ENCODE measurements at places on chromosomes 4 and X.

DNA sequence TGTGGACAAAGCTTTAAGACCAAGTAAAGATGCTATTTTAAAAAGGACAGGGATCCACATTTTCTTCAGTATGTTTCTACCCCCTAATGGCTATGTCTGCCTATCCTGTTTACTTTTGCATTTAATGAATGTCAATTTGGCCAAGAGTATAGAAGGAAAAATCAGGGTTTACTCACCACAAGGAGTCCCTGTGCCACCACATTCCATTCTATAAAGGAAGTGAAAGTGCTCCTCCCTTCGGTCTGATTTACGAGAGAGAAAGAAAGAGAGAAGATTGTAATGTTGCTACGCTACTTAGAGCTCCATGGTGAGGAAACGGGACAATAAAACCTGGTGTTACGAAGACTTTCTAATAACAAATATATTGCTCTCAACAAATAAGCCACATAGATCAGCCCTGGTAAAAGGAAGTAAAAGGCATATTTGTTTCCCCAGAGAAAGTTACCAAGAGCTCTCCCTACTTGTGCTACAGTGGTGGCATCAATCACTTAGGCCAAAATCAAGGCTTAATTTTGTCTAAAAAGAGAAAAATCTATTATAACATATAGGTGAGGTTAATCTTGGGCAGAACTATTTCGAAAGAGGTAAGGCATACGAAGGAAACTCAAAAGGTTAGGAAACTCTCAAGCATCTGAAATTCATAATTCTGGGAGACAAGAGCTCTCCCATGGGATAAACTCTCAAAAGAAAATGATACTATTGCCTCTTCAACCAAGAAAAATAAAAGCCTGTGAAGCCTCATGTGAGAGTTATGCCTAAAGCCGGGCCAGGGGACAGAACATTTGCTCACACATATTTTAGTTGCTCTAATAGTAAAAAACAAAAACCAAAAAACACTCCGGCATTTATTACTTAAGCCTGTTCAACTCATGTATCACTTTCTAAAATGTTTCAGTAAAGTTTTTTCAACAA is 29.5 kb downstream of the TAPT1 start:
- DNase-seq = no peak

- no peak for DNase-seq
These were observed 12.9 kb upstream of the SPP1 start for GRCh38 chr4:87962398-87963146.

DNA sequence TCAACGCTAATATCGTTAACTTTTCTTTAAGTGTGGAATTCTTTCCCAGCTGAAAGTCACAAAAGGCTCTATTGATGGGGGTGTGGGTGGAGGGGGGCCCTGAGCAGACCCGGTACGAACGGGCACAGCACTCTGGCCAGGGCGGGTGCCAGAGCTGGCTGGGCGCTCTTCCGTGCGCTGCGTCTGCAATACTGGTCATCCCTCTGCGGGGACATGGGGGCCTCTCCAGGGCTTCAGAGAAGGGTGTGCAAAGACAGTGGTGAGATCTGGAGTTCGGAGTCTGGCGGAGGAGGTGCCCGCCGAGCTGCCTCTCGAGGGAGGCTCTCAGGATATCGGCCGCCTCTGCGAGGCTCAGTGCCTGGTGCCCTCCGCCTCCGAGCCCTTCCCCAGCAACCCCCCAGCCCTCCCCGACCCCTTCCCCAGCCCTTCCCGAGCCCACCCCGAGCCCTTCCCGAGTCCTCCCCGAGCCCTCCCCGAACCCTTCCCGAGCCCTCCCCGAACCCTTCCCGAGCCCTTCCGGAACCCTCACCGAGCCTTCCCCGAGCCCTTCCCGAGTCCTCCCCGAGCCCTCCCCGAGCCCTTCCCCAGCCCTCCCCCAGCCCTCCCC is 34.3 kb downstream of the FGFRL1 start:
- DNase-seq = no peak

DNA sequence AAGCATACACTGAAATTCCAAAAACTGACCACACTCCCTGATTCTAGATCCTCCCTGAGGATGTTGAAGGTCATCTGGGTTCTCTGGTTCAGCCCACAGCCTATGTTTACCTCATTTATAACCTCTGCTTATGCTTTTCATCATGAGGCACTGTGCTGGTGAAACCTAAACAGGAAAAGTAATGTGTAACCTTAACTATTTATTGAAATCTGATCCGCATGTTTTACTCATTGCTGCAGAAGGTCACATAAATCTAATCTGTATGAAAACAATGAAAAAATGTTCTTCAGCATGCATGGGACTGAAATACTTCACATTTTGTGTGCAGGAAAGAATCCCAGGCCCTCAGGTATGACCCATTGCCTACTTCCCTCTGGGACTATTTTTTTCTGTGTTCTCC is 30.3 kb downstream of the UCHL1 start:
- no peak for DNase-seq

DNA sequence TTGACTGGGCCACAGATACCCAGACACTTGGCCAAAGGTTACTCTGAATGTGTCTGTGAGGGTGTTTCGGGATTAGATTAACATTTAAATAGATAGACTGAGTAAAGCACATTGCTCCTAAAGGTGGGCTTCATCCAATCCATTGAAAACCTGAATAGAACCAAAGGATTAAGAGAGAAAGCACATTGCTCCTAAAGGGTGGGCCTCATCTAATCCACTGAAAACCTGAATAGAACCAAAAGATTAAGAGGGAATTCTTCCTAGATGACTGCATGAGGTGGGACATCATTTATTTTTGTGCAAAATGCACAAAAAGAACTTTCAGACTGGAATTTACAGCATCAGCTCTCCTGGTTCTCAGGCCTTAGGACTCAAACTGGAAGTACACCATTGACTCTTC is 351.2 kb upstream of the PCDH10 start:
- DNase-seq = no peak

DNA sequence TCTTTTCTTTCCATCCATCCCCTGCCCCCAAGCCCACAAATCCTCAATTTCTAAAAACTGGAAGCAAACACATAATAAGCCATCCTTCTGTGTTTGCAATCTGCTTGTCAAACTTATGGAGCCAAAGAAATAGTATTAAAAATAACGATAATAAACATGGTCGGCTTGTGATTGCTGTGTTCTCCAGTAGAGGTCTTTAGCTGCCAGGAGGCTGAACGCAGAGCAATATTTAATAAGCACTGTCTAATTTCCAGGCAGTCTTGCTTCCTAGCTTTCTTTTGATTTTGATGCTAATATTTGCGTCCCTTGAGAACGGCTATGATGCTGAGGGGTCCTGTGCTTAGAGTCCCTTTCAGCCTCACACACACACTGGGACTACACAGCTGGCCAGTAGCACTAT is 3.2 kb upstream of the HELT start:
- DNase-seq = no peak

DNA sequence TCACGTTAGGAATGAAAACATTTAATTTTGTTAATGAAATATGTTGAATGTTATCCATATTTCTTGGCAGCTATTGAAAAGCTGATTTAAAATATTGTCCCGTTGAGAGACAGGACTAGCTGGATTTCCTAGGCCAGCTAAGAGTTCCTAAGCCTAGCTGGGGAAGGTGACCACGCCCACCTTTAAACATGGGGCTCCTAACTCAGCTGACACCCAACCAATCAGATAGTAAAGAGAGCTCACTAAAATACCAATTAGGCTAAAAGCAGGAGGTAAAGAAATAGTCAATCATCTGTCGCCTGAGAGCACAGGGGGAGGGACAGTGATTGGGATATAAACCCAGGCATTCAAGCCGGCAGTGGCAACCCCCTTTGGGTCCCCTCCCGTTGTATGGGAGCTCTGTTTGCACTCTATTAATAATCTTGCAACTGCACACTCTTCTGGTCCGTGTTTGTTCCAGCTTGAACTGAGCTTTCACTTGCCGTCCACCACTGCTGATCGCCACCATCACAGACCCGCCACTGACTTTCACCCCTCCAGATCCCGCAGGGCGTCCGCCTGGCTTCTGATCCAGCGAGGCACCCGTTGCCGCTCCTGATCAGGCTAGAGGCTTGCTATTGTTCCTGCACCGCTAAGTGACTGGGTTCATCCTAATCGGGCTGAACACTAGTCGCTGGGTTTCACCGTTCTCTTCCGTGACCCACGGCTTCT is 308.9 kb downstream of the GLUD2 start:
- DNase-seq = no peak

DNA sequence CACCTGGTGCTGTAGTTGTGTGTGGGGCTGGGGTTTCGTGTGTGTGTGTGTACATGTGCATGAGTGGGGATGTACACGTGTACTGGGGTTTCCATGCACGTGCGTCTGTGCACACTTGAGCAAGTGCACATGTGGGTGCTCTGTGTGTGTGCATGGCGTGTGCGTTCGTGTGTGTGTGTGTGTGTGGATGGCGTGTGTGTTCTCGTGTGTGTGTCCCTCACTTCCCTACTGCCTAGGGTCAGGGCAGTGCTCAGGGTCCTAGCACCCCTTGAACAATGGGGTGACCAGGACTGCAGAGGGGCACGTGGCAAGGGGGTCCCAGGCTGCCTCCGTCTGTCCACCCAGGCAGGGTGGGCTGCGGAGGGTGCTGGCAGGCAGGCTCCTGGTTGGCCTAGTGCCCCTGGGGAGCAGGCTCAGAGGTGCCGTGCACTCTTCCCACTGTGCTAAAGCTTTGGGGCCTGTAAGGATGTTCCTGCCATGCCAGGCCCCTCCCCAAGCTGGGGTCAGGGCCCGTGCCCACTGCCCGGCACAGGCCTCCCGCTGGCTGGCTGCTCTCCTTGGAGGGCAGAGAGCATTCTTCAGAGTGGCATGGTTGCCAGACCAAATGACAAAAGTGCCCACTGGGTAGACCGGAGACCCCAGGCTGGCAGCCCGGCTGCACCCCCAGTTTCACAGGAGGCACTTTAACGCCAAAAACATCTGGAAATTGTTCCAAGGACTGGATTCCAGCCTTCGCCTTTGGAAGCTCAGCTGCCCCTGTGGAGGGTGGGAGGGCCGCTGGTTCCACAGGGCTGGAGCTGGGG is 29.1 kb downstream of the FGFRL1 start:
- no peak for DNase-seq

- no peak for DNase-seq
These were observed 417.8 kb upstream of the INTU start for GRCh38 chr4:127214931-127215330.

- DNase-seq = no peak
These were observed 9.4 kb downstream of the FNIP2 start for GRCh38 chr4:158778156-158778711.

- no peak for DNase-seq
These were observed 1.4 kb upstream of the TEC start for GRCh38 chr4:48270951-48271473.

DNA sequence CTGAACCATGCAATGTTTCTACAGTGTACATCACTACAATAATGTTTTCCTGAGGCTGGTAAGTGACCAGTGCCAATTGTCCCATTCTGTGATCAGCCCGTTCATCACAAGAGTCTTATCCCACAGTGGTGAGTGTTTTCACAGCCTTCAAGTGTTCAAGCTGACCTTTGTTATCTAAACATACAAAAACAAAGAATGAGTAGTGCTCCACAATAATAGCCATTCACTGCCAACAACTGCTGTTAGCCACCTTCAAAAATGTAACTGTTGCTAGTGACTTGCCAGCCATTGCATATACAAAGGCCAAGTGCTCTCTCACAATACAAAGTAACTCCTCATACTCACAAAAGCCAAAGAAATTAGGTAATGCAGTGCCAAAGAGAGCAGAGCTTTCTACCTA is 1084.1 kb downstream of the FAM133A start:
- DNase-seq = no peak

DNA sequence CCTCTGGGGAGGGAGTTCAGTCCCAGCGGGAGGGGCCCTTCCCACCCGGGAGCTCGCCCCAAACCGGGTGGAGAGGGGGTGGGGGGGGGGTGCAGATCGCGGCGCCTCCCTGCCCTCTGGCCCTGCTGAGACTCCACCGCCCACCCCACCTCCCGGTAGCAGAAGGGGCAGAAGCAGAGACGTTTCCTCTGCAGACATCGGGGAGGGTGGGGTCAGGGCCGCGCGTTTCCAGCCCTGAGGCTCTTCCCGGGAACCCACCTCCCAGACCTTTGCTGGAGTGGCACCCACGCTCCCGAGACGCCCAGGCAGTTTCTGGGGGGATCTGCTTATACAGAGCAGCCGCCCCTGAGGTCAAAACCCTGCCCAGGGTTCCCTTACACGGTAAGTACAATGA is 30.2 kb downstream of the CPLX1 start:
- DNase-seq = no peak

DNA sequence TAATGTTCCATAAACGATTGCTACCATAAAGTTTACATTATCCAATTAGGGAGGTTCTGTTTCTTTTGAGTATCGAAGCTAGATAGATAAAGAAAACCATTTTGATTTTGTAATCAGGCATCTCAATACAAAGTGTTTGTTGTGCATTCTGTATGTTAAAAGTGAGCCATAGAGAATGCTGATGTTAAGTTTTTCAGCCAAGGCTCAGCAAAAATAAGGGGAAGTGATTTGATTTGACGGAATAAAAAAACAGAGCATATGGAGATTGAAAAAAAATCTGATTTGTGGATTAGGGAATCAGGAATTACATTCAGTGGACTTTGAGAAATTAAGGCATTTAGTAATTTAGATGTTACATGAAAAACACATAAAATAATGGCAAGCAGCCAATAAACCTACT is 314.8 kb downstream of the PPP3CA start:
- no peak for DNase-seq

DNA sequence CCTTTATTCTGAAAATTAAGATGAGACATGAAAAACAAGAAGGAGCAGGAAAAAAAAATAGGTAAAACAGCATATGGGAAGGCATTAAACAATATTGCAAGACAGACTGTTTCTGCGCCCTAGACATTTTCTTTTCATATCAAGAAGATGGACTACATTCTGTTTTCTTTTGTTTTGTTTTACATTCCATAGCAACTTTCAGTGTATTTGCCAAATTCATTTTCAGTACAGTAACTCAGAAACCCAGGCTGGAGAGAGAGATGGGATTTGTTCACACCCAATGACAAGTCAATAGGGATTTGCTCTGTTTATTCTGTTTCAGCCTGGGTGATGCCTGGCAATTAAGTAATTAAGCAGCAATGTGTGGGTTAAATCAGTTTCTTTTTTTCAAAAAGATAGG is 892.8 kb upstream of the DIAPH2 start:
- no peak for DNase-seq
